Ovary (tissue), 10 donors: ENCODE measurements at places on chromosomes 7 and 10.
A peak's percentile ranks its signal among the peaks of the same experiment; 100 is the strongest.

GRCh38 chr10:27779462-27780015 is 33.9 kb upstream of the MKX start:
- DNase-seq, result no peak

GRCh38 chr10:14162061-14162460 is 168.7 kb downstream of the FRMD4A start:
- no peak for DNase-seq

- no peak for DNase-seq
Measured at GRCh38 chr7:117185124-117185523, 137.7 kb downstream of the WNT2 start.

GRCh38 chr7:140212100-140212881 is 35.5 kb upstream of the KDM7A start:
- DNase-seq, result no peak

DNA sequence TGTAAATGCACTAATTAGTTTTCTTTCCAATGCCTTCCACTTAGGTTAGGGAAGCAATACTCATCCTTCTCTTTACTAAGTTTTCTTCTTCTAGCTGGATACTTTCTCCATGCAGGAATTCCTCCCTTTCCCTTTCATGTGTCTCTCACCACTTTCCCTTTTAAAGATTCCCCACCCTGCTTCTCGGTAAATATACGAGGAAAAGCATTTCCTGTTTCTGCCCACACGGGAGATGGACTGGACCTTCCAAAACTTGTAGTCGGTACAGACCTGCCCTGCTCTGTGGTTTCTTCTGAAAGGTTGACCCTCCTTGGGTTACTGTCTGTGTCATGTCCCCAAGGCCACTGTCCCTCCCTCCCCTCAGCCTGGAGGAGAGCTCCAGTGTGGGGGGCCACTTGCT is 58.9 kb upstream of the LYZL2 start:
- no peak for DNase-seq

DNA sequence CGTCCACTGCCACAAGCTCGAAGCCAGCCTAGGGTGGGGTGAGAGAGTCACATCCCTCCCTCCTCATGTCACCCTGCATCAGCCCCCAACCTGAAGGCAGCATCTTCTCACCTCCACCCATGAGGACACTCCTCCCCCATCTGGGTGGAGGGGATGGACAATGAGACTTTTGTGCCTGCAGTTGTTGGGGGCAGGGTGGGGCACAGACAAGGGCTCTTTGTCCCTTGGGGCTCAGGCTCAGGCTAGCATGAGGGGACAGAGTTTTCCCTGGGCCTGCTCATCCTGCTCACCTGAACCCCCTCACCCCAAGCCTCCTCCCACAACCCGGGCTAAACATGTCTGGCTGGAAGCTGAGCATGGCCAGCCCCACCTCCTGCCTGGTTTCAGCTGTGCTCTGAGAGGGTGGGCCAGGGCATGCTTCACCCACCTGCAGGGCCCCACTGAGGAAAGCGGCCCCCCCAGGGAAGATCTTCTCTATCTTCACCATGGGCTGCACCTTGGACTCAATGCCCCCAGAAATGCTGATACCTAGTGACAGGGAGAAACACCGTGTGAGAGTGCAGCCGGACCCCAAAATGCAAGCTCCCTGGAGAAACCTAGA is 9.3 kb downstream of the LZTS2 start:
- DNase-seq, result no peak

DNA sequence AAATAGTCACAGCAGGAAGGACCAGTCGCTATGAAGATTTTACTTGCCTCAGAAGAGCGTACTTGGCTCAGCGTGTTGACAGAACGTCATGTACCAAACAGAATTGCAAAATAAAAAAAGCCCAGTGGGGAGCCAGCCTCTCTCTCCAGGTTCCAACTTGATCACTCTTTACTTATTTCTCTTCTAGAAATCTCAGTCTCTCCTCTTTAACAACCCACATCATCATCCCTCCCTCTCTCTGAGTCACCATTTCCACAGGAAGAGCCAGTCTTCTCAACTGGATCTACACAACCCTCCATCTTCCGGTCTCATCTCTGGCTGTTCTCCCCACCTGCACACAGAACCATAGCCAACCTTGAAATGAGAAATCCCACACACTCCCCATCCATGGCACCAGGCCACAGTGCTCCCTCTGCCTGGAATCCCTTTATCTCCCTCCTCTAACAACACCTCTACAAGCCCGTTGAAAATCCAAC is 718.3 kb downstream of the GRID1 start:
- DNase-seq, result no peak

GRCh38 chr10:103278862-103279298 is 1.9 kb downstream of the INA start:
- DNase-seq, result peak; percentile 27
